ENCODE measurements at places on chromosomes 16 and 17.
A peak's percentile ranks its signal among the peaks of the same experiment; 100 is the strongest.

GRCh38 chr16:67186550-67186950 is 2.8 kb upstream of the MATCAP1 start:
- no peak for DNase-seq

GRCh38 chr17:81027591-81028505 is 7.1 kb upstream of the BAIAP2 start:
- no peak for DNase-seq

- DNase-seq = no peak
Observed at GRCh38 chr16:84847564-84848355, 28.0 kb downstream of the CRISPLD2 start.

DNA sequence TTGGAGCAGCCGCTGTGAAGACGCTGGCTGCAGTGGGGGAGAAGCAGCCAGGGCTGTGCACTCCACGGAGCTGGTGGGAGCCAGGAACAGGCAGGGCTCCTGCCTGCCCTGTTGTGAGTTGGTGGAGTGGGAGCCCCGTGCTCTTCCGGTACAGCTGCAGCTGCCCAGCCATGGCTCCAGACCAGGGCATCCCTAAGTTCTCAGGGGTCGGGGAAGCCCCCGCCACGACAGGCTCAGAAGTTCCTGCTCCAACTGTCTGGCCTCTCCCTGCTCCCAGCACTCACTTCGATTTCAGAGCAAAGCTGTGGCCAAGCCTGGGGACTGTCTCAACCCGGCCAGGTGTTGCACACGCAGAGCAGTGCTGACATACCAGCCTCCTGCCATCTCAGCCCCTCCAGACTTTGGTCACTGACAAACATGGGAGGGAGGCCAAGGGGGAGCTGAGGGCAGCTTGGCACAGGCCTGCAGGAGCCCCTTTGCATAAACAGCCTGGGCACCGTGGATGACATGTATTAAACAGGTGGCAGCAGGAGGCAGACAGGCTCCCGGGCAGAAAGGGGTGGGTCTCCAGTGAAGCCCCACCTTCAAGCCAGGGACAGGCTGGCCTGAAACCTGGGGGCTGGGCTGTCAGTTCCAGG is 13.9 kb upstream of the KDM8 start:
- no peak for DNase-seq

DNA sequence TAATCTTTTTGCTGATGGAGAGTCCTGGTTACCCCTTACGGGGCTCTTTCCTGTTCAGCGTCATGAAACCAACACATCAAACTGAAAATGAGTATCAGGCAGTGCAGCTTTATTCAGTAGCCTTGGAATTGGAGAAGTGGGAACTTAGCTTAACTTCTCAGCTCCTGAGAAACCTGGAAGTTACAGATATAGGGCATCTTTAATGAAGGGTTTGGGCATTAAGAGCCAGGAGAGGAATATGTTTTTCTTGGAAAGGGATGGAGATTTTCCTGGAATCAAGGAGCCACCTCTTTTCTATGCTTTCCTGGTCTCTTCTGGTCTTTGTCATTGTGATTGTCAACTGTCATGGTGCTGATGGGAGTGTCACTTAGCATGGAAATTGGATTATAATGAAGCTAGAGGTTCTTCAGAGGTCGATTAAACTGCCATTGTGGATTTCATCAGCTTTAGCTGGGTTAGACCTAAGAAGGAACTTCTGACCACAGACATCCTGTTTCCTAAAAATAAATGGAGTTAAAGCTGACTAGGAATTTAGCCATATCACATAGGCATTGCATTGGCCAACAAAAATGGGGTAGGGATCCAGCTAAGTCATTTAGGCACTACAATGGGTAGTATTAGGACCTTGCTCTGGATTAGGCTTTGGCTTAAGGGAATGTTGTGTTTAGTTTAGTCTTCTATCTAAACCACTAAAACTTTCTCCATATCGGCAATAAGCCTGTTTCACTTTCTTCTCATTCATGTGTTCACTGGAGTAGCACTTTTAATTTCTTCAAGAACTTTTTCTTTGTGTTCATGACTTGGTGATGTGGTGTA is 186.4 kb downstream of the BCAS3 start:
- DNase-seq = no peak

DNA sequence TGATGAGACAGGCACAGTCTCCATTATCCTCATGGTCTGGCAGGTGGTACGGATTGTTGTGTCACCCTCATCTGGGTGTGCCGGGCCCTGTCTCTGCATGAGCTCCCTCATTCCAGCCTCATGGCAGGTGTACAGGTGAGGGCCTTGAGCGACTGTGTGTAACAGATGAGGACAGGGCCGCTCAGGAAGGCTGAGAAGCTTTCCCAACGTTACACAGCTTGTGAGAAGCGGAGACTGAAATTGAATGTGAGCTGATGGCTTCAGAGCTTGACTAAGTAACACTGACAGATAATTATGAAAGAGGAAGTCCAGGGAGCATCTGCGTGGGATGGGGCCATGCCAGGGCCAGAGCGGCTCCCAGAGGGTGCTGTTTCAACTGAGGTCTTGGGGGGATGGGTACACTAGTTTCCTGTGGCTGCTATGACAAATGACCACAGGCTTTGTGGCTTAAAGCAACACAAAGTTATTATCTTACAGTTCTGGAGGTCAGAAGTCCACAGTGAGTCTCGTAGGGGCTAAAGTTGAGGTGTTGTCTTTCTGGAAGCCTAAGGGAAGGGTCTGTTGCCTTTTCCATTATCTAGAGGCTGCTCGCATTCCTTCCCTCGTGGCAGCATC is 36.7 kb downstream of the CMIP start:
- peak; percentile 52 for DNase-seq

GRCh38 chr17:60615840-60616239 is 15.8 kb downstream of the PPM1D start:
- no peak for DNase-seq

GRCh38 chr17:47870056-47870455 is 19.1 kb upstream of the SP6 start:
- DNase-seq = no peak

DNA sequence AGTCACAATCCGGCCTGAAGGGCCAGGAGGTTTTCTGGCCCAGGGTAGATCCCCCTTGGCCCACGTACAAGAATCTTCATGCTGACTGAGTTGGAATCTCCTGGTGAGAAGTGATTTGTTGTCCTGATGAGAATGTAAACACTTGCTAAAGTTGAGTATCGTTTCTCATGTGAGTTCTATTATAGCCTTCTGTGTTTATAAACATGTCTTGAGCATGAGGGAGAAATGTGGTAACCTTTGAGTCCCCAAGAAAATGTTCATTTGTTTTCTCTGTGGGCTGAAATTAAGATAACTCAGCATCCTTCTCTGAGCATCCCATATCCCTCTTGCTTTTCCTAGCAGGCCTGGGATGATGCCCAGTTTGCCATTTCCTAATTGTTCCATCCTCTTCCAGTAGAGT is 204.8 kb downstream of the FTO start:
- DNase-seq = no peak

Measured in gastrocnemius medialis (tissue), 4 donors.